ENCODE measurements at places on chromosomes 11 and 22. TPM values are rescaled to one million over a fixed set of nuclear protein-coding genes. Genes with fewer than 3 reads are reported as not detected.

DHCR7 gene
- 33.1 TPM for total RNA-seq

IL17REL gene
- total RNA-seq: not detected

SCUBE2 gene
- total RNA-seq: not detected

KCNK4 gene
- not detected for total RNA-seq

ATF4 gene
- 480 TPM for total RNA-seq

ZNF215 gene
- total RNA-seq: 1.5 TPM

OR8G1 gene
- total RNA-seq: not detected

OR10A2 gene
- total RNA-seq: not detected

TTC36 gene
- not detected for total RNA-seq

JAML gene
- total RNA-seq: not detected

MS4A15 gene
- not detected for total RNA-seq

GDPD4 gene
- not detected for total RNA-seq

DDI1 gene
- total RNA-seq: not detected

TMPRSS5 gene
- total RNA-seq: 0.32 TPM

P2RX6 gene
- 8.6 TPM for total RNA-seq

NAALADL1 gene
- not detected for total RNA-seq

DMC1 gene
- 19.8 TPM for total RNA-seq

MRGPRF gene
- total RNA-seq: 1.2 TPM

KRTAP5-1 gene
- not detected for total RNA-seq

PVALB gene
- total RNA-seq: not detected

TCN2 gene
- 44.8 TPM for total RNA-seq

ARHGAP20 gene
- not detected for total RNA-seq

PKP3 gene
- 70.7 TPM for total RNA-seq

NRIP3 gene
- 4.5 TPM for total RNA-seq

NCF4 gene
- total RNA-seq: not detected

API5 gene
- 12.8 TPM for total RNA-seq

CADM1 gene
- total RNA-seq: 28.2 TPM

PATE2 gene
- total RNA-seq: not detected

AQP11 gene
- total RNA-seq: 6.3 TPM

USH1C gene
- total RNA-seq: 2.1 TPM

BATF2 gene
- total RNA-seq: not detected

CNGA4 gene
- total RNA-seq: not detected

PHOX2A gene
- not detected for total RNA-seq

GRM5 gene
- 0.06 TPM for total RNA-seq

GRIK4 gene
- not detected for total RNA-seq

P2RY6 gene
- 0.41 TPM for total RNA-seq

OSM gene
- not detected for total RNA-seq

MUC5AC gene
- not detected for total RNA-seq

PTDSS2 gene
- 50.2 TPM for total RNA-seq

SLC5A12 gene
- total RNA-seq: not detected

TMEM135 gene
- 13.8 TPM for total RNA-seq
